ENCODE measurements at places on chromosomes 7 and 10. TPM values are rescaled to one million over a fixed set of nuclear protein-coding genes. Genes with fewer than 3 reads are reported as not detected.

Gene UNC5B
- total RNA-seq: 3.7 TPM

Gene STOX1
- total RNA-seq: 8.0 TPM

Gene C10orf67
- total RNA-seq: 0.38 TPM

Gene GIMAP7
- total RNA-seq: not detected

Gene OR6V1
- total RNA-seq: not detected

Gene CPA2
- 85.0 TPM for total RNA-seq

Gene WBP1L
- 30.7 TPM for total RNA-seq

DNA sequence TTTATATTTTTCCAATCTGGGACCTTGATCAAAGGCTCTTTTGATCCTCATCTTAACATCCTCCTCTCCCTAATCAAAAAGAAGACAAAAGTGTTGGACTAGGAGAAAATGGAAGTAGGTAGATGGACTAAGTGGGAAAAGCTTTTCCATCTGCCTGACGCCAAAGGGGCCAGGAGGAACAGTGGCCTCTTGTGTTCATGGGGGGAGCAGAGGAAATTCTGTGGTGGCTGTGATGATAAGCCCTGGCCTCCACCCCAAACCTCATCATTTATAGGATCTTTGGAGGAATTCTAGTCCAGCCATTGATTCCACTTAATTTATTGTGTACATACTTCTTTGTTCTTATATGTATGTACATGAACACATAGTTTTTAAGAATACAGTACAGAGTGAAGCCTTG is 21.7 kb downstream of the ZNF365 start:
- H3K4me1 ChIP-seq: no peaks in the 10 kb centered on the region
- no peaks in the 10 kb centered on the region for H3K27me3 ChIP-seq
- DNase-seq: no peak
- H3K36me3 ChIP-seq: no peaks in the 10 kb centered on the region

DNA sequence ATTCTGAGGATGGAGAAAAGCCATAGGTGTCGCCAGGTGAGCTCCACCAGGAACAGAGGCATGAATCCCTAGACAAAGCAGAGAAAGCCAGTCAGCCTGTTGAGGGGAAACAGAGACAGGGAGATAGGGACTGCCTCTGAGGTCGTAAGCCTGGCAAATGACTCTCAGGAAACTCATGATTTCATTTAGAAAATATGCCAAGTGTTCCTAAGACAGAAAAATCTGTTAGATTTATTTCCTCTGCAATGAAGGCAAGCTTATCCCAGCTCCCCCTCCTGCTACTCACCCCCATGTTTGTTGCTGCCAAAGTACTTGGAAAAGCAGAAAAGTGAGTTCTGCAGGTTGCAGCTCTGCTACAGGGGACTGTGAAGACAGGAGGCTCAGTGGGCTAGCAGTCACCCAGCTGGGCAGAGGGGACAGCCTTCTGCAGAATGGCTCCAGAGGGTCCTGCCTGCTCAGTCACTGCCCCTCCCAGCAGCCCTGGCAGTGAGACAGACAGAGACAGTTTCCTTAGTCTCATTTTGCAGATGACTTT is 184.3 kb downstream of the ADRA2A start:
- H3K4me3 ChIP-seq: no peak overlapping the region
- H3K27ac ChIP-seq: no peak overlapping the region
- DNase-seq: no peak
- H3K4me1 ChIP-seq: no peaks in the 10 kb centered on the region
- peaks cover 1% of the 10 kb centered on the region for H3K36me3 ChIP-seq

DNA sequence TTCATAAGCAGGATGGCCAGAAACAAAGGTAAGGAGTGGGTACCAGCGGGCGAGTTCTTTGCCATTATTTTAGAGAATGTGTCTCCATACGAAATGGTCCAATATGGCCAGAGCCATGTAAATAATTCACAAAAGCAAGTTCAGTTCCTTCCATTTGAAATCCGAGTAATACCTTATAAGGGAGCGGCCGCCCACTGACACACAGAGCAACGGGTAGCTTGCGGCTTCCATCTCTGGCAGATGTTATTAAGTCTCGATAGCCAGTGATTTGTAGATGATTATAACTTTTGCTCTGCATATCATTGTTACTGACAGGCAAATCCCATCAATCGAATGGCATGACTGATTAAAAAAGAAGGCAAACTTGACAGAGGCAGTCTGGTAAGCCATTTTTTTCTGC is 63.2 kb downstream of the GFRA1 start:
- peaks cover 7% of the 10 kb centered on the region for H3K4me1 ChIP-seq
- H3K27me3 ChIP-seq: no peaks in the 10 kb centered on the region
- no peak overlapping the region for H3K27ac ChIP-seq
- DNase-seq: no peak

- peaks cover under 1% of the 10 kb centered on the region for H3K36me3 ChIP-seq
- no peak overlapping the region for H3K4me3 ChIP-seq
- no peaks in the 10 kb centered on the region for H3K27me3 ChIP-seq
- H3K4me1 ChIP-seq: peaks cover 15% of the 10 kb centered on the region
Measured at GRCh38 chr7:84022684-84023308, 171.8 kb downstream of the SEMA3A start.
